ENCODE measurements at places on chromosomes 1 and 21.

DNA sequence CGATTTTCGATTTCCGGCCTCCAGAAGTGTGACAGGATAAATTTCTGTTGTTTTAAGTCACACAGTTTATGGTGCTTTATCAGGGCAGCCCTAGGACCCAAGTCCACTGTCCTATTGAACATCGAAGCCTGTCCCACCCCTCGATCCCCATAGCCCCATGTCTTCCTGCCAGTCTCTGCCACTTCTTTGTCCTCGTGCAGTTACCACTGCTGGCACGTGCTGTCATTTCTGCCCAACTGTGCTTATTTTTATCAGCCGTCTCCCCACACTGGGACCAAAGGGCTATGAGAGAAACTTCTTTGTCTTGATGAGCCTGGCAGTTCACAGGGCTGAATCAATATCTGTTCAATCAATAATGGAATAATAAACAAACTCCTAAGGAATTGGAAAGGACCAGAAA lies 146.7 kb downstream of the PSMG1 start:
- no peak for DNase-seq

DNA sequence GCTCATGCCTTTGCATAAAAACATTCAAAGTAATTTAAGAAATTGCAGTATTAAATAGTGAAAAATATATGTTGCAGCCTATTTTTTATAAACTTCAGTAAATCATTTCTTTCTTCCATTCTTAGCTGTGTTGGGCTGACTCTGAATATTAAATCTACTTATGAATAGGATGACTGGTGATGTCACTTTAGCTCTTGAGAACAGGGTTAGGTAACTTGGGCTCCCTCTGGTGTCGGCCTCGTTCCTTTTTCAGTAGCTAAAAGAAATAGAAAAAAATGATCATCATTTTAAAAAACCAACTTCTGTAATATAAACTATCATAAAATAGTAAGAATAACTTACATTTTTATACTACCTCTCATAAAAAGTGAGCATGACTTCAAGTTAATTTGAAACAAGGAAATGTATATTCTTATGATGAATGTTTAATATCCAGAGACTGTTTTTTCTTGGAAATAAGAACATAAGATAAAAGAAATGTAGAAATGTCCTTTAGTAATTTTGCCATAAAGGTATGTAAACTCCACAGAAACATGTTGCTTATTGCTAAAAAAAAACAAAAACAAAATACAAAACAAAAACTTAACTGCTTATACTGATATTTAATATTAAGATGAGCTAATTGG lies 26.8 kb upstream of the NCAM2 start:
- no peak for DNase-seq

GRCh38 chr1:228007801-228008341 lies 1.1 kb downstream of the WNT3A start:
- no peak for DNase-seq

- DNase-seq, result no peak
These were observed 36.8 kb upstream of the RALGPS2 start for GRCh38 chr1:178688244-178688643.

GRCh38 chr1:221162352-221162751 lies 283.1 kb downstream of the HLX start:
- DNase-seq, result no peak

GRCh38 chr1:171286032-171286705 lies 27.8 kb upstream of the FMO4 start:
- DNase-seq, result no peak

DNA sequence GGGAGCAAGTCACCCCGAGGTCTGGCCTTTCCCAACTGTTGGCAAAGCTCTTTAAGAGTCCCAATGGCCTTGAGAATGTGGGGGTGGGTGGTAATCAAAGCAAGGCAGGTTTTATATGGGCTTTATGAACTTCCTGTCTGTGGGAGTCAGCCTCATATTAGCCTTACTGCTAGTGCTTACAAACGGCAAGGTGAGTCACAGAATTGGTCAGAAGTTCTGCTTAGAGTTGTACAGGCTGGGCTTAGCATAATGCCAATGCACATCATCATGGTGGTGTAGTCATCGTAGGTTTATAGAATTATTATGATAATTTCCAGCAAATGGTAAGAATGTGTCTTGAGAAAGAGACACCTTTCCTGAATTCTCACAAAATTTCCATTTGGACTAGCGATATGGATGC lies 192.7 kb upstream of the KIAA0040 start:
- no peak for DNase-seq

- no peak for DNase-seq
These were observed 7.9 kb upstream of the HCRTR1 start for GRCh38 chr1:31609514-31610118.

GRCh38 chr1:92461364-92462097 lies 25.2 kb downstream of the GFI1 start:
- no peak for DNase-seq

DNA sequence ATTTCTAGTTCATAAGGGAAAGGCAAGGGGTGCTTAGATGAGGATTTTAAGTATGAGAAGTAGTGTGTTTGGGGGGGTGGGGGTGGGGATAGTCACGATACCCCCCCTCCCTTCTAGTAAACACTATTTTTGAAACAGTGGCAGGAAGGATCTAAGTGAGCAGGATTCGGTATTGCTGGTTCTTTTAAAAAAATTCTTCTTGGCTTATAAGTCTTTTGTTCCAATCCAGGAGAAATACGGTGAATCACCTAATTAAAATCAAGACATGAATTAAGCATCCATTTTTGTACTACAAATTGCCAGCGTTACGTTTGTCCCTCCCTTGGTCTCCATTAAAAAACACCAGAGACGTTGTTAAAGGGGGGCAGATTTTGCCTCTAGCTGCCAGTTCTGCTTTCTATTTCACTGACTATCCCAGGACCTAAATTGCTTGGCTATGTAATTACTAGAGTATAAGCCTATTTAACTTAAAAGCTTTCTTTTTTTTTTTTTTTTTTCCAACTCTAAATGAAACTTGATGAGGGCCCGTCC lies 911 bp downstream of the LMO4 start:
- no peak for DNase-seq

GRCh38 chr1:198118134-198118533 lies 38.7 kb upstream of the NEK7 start:
- no peak for DNase-seq

- DNase-seq, result no peak
These were observed 56.7 kb downstream of the SPSB1 start for GRCh38 chr1:9349331-9349851.

DNA sequence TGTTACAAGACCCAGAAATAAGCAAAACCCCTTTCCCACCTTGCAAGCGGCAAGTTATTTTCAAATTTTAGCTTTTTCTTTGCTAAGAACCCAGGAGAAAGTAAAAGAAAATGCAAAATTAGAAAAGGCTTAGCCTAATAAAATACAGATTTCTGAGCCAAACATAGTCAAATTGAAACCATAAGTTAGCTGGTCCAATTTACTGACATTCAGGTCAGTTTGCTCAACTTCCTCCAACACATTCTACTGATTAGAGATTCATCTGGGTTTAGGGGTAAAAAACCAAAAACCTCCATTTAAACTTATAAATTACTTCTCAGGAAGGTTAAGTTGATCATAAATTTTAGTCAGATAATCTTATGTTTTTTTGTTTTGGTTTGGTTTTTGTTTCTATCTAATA lies 701.8 kb upstream of the CXADR start:
- DNase-seq, result no peak

DNA sequence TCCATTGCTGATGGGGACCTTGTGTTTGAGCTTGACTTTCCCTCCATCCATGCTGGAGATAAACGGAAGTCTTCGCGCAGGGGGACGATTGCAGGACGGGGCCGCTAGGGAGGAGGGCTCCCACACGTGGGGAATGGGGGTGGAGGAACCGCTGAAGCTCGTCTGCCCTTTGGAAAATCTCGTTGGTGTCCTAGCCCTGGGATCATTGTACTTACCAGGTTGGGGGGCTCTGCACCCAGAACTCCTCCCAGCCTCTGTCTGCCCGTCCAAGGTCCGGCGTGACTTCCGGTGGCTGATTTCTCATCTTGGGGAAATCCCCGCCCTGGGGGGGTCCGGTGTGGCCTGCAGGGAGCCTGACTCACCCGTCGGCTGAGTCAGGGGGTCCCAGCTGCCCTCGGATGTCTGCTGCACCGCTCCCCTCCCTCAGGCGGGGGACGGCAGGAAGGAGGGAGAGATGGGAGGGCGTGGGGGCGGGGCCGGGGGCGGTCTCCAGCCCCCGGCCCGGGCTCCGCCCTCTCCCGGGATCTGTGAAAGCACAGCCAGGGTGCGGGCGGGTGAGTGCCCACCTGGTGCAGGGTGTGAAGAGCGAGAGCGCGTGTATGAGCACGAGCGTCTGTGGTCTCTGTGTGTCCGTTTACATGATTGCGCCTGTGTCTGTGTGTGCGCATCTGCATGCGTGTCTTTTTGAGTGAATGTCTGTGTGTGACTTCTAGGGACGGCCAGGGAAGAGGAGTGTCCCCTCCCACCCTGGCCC lies 35.8 kb downstream of the PIK3CD start:
- DNase-seq, result peak; percentile 48
